ENCODE measurements at places on chromosomes 7 and 10.

- no peak for DNase-seq
These were observed 64.4 kb downstream of the GNAI1 start for GRCh38 chr7:80199051-80199450.

DNA sequence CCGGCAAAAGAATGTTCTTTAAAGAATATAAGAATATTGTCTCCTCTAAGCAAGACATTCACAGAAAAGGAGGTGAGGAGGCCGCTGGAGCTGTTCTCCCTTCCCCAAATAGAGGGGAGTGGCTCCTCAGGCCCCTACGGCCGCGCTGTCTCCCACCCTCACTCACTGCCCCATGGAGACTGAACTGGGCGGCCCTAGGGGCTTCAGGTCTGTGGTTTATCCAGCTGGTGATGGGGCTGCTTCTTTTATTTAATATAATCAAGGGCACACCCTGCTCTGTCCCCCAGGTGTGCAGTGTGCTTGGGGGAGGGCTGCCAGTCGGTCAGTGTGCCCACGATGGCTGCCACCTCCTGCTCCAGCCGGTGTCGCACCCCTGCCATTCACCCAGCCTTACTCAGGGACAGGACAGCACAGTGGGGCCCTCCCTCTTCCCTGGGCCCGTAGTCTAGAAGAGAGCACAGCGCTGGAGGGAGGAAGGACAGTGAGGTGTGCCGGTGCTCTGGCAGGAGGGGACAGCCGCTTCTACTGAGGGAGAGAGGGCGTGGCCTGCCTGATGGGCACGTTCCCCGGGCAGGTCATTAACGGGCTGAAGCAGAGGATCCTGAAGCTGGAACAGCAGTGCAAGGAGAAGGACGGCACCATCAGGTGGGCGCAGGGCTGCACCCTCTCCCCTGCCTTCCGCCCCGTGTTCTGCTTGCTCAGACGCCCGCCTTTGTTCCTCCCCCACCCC lies 23.4 kb downstream of the IQCE start:
- DNase-seq: no peak

GRCh38 chr7:23000597-23001360 lies 13.2 kb downstream of the HYCC1 start:
- no peak for DNase-seq

DNA sequence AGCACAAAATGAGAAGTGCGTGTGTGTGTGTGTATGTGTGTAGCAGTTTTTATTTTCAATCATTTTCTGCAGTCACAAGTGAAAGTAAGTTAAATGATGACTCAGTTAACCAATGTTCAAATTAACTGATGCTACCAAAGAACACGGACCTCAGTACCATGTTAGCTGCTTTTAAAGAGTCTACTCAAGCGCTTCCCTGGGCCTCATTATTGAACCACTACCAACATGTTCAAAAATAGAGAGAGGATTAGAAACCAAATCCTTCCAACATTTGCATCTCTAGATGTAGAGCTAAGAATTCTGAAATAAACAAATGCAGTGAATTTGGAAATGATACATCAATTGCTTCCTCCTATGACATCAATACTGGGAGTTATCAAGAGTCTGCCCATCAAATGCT lies at the start of gene TAS2R39:
TAS2R39 (plus strand) TSS at position 396 of the 400 bp plus-strand sequence; CDS start at position 396, 0 bp downstream.
- DNase-seq: no peak

- DNase-seq: peak; percentile 12
These were observed 186.4 kb downstream of the PDE1C start for GRCh38 chr7:31883761-31884164.
